ENCODE measurements at places on chromosomes 11 and 22. TPM values are rescaled to one million over a fixed set of nuclear protein-coding genes. Genes with fewer than 3 reads are reported as not detected.

- H3K4me3 ChIP-seq = no peak overlapping the region
- no peaks in the 10 kb centered on the region for H3K27me3 ChIP-seq
- no peak for DNase-seq
- H3K27ac ChIP-seq = no peak overlapping the region
- no peaks in the 10 kb centered on the region for H3K4me1 ChIP-seq
Observed at GRCh38 chr11:60165951-60166350, 16.9 kb downstream of the MS4A6A start.

The TNNT3 gene
- 8.7 TPM for total RNA-seq

The OR5B12 gene
- 0.30 TPM for total RNA-seq

DNA sequence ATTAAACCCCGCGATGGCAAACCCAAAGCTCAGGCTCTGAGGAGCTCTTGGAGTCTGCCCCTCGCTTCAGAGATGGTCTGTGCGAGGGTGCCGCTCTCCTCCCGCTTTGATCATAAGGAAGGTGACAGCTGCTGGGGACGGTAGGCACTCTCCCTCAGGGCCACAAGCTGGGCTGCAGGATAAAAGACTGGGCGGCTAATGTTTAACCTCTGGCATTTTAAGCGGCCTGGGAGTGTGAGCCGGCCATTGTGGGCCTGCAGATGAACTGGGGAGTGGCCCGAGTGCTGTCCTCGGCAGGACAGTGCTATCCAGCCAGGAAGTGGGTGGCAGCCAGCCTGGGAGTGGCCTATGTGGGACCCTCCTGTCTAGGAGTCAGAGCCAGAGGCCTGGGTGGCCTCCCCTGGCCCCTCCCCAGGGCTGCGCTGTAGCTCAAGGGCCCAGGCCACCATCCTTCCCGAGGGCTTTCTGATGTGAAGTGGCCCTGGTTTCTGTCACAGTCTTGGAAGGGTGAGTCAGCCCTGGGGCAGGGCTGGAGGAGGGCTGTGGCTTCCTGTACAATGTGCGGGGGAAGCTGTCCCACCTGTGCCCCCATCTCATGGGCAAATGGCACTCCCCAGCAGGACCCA lies 58.7 kb upstream of the PRODH start:
- no peaks in the 10 kb centered on the region for H3K4me1 ChIP-seq
- DNase-seq = no peak
- H3K27ac ChIP-seq = no peak overlapping the region
- H3K36me3 ChIP-seq = no peaks in the 10 kb centered on the region

DNA sequence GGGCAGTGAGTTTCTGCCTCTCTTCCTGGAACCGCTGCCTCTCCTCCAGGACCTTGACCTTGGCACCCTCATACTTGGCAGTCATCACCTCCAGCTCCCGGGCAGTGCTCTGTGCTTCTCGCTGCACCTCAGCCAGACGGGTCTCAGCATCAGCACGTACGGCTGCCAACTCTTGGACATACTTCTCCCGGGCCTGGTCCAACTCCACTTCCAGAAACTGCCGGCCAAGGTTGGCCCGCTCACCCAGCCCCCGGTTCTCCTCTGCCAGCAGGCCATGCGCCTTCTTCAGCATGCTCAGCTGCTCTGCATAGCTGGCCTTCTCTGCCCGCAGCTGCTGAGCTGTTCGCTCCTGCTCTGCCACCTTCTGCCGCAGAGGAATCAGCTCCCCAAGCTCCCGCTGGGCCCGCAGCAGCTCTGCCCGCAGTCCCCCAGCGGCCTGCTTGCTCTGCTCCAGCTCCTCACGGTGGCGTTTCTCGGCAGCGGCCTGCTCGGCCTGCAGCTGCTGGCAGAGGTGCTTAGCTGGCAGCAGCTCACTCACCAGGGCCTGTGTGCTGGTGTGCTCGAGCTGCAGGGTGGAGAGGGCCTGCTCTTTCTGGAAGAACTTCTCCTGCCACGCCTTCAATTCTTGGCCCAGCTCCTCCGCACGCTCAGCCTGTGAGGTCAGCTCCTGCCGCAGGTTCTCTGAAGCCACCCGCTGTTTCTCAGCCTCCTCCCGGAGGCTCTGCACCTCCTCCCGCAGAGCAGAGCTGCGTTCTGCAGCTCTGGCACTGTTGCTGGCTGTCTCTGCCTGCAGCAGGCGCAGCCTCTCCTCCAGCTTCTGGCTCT lies 14.4 kb downstream of the IL18BP start:
- DNase-seq = no peak
- H3K4me1 ChIP-seq = no peaks in the 10 kb centered on the region
- H3K4me3 ChIP-seq = no peak overlapping the region
- H3K27ac ChIP-seq = no peak overlapping the region
- peaks cover 58% of the 10 kb centered on the region for H3K36me3 ChIP-seq

The RIMBP3B gene
- 2.7 TPM for total RNA-seq

The OR56A1 gene
- not detected for total RNA-seq

GRCh38 chr11:45853332-45854219 lies 6.3 kb downstream of the CRY2 start:
- DNase-seq = no peak
- peaks cover 15% of the 10 kb centered on the region for H3K4me1 ChIP-seq
- no peak overlapping the region for H3K27ac ChIP-seq

- no peak for DNase-seq
- H3K27ac ChIP-seq = no peak overlapping the region
- no peaks in the 10 kb centered on the region for H3K36me3 ChIP-seq
- H3K4me1 ChIP-seq = no peaks in the 10 kb centered on the region
Observed at GRCh38 chr11:120102864-120103122, 35.1 kb downstream of the TRIM29 start.

- no peaks in the 10 kb centered on the region for H3K4me1 ChIP-seq
- DNase-seq = no peak
- H3K27me3 ChIP-seq = no peaks in the 10 kb centered on the region
- no peak overlapping the region for H3K27ac ChIP-seq
- H3K4me3 ChIP-seq = no peak overlapping the region
Observed at GRCh38 chr11:80443177-80443576, 1002.3 kb upstream of the TENM4 start.

All from naive thymus-derived CD4-positive, alpha-beta T cell (primary cell).